Pericardium fibroblast (primary cell): ENCODE measurements at places on chromosomes 3 and 15. TPM values are rescaled to one million over a fixed set of nuclear protein-coding genes. Genes with fewer than 3 reads are reported as not detected.

The GOLGA8R gene
- 1.2 and 2.0 TPM in 2 replicates for total RNA-seq

The ACTRT3 gene
- 2.3 and 6.5 TPM in 2 replicates for total RNA-seq

The KIF15 gene
- 0.94 and 2.0 TPM in 2 replicates for total RNA-seq

The HYAL2 gene
- total RNA-seq, result 59.3 and 80.8 TPM in 2 replicates

The CPB1 gene
- total RNA-seq, result 1.6 TPM in 1 of 2 replicates, not detected in the other
